Neural crest cell (in vitro differentiated cells): ENCODE measurements at places on chromosomes 16 and 17. TPM values are rescaled to one million over a fixed set of nuclear protein-coding genes. Genes with fewer than 3 reads are reported as not detected.

Gene PRKCB
- total RNA-seq: 0.77 and 0.80 TPM in 2 replicates

Gene CD2BP2
- 74.8 and 85.2 TPM in 2 replicates for total RNA-seq

DNA sequence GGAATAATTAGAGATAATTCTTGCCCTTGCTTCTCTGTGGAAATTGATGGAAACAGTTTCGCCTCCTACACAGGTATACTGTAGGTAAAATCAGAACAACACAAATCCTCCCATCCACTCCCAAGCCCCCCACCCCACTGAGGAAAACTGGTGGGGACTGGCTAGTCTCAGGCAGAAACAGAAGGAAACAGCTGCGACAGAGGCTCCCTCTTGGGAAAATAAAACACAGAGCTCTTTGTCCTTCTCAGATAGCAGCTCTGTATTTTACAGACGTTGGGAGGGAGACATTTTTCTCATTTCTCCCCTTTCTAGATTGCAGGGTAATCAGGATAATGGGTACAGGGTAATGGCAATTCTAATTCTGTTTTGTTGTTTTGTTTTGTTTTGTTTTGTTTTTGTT, 1.1 kb downstream of the SLFN13 start:
- DNase-seq: no peak

DNA sequence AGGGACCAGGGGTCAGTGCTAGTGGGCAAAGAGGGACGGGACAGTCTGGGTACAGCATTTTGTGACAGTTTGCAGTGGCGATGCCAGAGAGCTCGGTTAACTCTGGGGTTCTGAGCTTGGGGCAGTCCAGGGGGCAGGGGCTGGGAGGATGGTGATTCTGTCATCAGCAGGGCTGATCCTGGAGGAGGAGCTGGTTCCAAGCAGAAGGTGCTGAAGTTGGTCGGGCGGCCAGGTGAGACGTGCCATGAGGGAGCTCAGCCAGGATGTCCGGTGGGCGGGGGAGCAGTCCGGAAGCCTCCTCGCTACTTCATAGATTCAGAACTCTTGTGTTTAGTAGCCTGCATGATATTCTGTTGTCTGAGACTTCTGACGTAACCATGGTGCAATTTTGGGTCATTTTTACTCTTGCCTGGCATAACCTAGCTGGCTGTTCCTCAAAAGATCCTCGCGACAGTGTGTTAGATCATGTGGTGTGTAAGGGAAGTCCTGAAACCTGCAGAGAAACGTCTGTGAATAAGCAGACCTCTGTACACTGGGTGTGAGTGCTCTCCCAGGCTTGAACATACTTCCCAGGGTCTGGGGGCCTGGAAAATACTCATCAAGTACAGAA, 122.0 kb downstream of the CLEC16A start:
- DNase-seq: no peak

DNA sequence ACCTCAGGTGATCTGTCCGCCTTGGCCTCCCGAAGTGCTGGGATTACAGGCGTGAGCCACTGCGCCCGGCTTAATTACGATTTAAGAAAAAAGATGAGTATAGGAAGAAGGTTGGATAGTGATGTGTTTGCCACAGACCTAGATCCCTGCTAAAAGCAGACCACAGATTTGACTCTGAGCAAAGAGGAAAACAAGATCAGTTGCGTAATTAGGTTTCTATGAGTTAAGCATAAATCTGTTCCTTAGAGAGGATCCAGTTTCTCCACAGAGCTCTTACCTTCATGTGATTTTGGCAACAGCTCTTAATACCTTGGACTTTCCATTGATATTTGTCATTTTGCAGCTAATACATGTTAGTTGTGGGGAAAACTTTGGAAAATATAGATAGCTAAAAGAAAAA, 31.1 kb downstream of the CDH1 start:
- no peak for DNase-seq

DNA sequence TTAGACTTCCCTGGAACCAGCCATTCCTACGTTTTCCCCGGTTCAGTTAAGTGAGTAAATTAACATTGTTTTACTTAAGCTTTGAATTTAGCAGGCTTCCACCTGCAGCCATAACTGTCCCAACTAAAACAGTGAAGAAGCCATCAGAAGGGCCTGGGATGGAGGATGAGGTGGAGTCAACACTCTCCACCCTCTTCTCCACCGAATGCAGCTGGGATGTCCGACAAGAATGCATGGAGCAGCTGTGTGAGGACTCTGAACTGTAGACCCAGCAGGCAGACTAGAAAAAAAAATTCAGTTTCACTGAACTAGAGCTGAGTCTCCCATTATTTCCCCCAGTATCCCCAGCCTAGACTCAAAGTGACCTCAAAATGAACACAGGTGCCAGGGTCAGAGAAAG, 114.8 kb downstream of the C16orf95 start:
- DNase-seq: no peak

DNA sequence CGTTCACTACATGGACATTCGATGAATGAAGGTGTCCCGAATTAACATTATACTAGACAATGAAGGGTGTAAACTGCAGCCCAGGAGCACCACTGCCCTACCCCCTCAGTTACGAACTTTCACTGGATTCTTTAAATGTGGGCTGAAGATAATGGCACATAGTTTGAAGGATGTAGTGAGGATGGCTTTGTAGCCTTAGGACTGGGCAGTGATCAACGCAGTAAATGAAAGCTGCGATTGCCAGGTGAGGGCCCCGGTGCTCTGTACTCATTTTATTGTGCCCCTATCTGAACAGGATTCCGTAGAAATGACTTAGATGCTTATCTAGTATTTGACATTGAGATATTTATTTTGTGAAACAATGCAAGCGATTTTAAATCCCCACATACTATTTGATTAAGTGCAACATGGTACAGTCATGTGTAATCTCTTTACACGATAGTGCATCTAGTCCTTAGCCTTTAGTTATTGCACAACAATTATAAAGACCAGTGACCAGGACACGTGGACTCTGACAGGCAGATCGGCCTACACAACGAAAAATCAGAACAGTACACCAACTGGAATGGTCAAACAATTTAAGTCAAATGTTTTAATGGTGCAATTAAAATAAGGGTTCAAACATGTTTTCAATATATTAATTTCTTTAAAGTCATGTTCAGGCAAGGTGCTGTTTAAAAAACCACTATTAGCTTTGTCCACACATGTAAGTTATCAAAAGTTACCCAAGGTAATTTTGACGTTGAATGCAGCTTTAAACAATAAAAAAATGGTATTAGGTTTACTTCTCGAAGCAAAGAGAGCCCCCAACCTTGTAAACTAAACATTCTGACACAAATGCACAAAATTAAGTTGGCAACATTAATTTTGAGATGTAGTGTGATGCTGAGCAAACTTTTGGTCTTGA, 17.4 kb upstream of the ERN1 start:
- DNase-seq: no peak

Gene TP53TG3D
- not detected in 2 replicates for total RNA-seq

DNA sequence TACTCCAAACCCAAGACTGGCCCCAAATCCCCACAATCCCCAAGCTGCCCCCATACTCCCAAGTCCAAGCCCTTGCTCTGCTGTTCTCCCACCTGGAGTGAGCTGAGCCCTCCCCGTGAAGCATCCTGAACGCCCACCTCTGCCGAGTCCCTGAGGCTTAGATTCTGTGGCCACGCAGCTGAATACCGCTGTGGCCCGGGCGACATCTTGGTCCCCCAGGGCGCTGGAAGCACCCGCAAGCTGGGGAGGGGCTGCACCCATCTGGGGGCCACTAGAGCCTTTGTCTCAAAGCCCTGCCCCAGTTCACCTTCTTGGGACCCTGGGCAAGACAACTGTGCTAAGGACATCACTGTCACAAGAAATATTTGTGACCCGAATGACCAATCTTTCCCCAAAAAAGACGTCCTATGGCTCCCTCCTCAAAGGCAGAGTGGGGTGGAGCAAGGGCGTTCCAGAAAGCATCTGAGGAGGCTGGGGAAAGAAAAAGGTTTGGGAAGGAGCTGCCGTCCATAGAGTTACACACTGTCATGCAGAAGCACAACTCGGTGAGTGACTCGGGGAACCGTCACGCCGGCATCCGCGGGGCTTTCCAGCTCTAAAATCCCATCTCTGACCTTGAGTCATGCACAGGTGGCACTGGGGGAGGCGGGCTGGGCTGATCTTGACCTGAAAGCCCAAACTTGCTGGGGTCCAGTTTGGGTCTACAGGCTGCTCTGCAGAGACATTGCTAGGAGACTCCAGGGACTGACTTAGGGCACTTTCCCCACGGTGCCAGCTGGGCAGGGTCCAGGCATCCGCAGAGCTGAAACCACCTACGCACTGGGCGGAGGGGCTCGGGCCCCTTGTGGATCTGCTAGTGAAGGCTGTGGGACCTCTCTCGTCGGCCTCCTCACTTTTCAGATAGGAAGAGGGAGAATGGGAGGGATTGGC, 6.6 kb downstream of the PTX4 start:
- DNase-seq: no peak

- no peak for DNase-seq
Observed at GRCh38 chr17:5665164-5665563, 80.9 kb upstream of the NLRP1 start.

Gene ABR
- 57.4 and 59.7 TPM in 2 replicates for total RNA-seq

- no peak for DNase-seq
Observed at GRCh38 chr17:17062866-17063265, 20.6 kb downstream of the MPRIP start.

Gene NEK8
- 6.2 and 6.3 TPM in 2 replicates for total RNA-seq
